ENCODE measurements at places on chromosomes 12 and 14.

- DNase-seq, result no peak
Measured at GRCh38 chr12:56256326-56256960, 1.7 kb downstream of the ANKRD52 start.

- no peak for DNase-seq
Measured at GRCh38 chr14:57038689-57039088, 228.4 kb upstream of the OTX2 start.

DNA sequence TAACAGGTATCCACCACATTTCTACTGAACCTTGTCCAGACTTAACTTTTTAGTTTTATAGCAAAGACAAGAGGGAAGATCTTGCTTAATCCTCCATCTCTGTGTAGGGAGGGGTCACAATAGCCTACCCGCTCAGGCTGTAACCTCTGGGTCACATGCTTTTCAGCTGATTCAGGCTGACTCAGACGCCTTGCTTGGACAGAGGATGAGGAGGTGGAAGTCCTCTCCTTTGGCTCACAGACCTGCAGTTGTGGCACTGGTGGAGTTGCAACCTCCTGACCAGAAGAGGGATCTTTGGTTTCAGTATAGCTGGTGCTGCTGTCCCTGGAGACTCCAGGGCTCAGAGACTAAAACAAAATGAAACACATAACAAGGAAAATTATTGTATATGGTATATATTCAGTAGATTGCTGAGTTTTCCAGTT lies 16.2 kb downstream of the ACIN1 start:
- DNase-seq, result peak; percentile 57

- DNase-seq, result no peak
Measured at GRCh38 chr12:87981495-87981894, 47.7 kb downstream of the C12orf50 start.

DNA sequence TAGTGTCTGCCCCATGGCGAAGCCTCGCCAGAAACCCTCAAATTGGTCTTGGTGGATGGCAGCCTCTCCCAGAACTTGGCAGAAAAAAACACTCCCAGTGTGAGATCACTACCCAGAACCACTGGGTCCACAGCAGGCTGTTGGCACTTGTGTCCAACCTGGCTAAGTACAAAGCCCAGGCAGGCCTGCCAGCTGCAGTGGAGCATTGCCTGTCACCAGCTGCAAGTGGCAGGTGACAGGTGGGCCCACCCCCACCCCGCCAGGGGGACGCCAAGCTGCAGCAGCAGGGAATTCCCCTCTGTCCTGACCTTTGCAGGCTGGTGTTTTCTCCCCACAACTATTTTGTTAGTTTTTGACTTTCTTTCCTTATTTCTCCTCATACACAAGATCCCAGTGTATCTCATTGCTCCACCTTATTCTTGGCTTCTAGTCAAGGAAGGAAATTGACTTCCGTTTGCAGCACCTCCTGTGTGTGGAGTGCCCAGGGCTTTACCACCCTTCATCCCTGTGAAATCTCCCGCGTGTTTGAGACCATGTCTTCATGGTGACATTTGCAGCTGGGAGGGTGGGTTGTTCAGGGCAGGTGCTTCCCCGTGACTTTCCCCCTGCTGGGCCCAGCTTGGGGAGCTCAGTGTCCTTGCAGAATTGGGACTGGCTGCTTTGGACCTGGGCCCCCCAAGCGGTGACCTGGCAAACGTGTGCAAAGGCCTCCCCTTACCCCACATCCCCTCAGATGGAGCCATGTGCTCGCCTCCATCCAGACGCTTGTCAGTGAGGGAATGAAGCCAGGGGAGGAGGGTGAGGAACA lies 73.8 kb upstream of the RIN3 start:
- DNase-seq, result no peak

GRCh38 chr12:89783359-89784060 lies 74.9 kb upstream of the ATP2B1 start:
- peak; percentile 33 for DNase-seq

GRCh38 chr14:24840204-24840893 lies 206.4 kb upstream of the GZMB start:
- DNase-seq, result peak; percentile 6

GRCh38 chr14:59295951-59296350 lies 107.5 kb downstream of the DAAM1 start:
- no peak for DNase-seq

DNA sequence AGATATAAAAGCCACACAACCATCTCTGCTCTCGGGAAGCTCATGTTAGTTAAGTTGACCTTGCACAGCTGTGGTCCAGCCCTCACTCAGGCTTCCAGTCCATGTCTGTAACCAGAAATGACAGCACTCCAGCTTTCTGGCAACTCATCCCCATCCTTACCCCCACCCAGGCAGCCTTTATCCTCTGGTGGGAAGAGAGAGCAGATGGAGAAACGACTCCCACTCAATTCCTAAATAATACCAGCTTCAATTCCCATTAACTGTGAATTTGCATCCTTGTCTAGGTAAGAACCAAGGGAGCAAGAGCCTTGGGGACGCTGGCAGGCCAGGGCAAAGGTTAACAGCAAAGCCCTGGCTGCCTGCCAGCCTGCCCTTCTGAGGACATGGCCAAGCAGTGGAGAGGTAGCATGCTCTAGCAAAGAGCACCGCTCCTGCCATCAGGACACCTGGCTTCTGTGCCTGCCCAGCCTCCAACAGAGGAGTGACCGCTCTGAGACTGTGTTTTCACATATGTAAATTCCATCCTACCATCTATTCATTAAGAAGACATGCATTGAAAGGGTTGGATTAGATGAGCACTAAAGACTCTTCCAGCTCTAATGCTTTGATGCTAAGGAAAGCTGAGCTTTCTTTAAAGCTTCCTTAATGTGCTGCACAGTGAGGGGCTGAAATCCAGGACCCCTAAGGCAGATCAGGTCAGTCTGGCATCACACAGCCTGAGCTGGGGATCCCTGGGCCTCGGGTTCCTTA lies 236.1 kb downstream of the GRIN2B start:
- DNase-seq, result no peak

- DNase-seq, result no peak
Measured at GRCh38 chr14:77296155-77296554, 24.5 kb downstream of the POMT2 start.

GRCh38 chr12:5171701-5172100 lies 128.0 kb downstream of the KCNA5 start:
- DNase-seq, result peak; percentile 58

GRCh38 chr12:71277866-71278265 lies 120.1 kb upstream of the TSPAN8 start:
- DNase-seq, result no peak

DNA sequence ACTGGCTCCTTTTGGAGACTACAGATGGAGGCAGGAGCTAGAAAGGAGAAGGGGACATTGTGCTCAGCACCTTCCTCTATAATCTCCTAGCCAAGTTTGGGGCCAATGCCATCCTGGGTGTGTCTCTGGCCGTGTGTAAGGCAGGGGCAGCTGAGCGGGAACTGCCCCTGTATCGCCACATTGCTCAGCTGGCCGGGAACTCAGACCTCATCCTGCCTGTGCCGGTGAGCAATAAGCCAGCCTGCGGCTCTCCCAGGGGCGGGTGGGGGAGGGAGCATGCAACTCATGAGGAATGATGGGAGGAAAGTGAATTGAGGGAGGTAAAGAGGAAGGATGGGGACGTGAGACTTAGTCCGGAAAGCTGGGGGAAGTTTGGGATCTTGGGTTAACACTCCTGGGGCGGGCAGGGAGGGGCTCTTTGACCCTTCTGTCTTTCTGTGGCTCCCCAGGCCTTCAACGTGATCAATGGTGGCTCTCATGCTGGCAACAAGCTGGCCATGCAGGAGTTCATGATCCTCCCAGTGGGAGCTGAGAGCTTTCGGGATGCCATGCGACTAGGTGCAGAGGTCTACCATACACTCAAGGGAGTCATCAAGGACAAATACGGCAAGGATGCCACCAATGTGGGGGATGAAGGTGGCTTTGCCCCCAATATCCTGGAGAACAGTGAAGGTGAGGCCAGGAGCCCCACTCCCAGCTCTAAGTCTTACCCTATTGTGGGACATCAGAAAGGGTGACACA lies 3.3 kb downstream of the ENO2 start:
- DNase-seq, result no peak

DNA sequence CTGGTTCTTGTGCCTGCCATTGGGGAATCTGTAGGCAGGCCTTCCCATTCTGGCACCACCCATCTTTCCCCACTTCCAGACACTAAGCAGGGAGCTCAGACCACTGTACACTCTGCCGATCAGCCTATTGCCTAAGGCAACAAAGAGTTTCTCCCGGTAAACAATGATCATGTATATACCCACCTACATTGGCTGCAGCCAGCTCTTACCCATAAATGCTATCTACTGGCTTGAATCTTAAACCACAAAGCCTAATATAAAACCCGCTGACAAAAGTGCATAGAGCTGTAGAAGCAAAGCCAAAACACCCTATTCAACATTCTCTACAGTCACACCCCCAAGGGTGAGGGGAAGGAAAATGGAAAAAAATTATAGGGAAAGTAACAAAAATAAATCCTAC lies 20.8 kb upstream of the GLIPR1 start:
- DNase-seq, result no peak

- no peak for DNase-seq
Measured at GRCh38 chr14:103894034-103894722, 34.1 kb upstream of the TDRD9 start.

- DNase-seq, result no peak
Measured at GRCh38 chr14:99725774-99726537, 41.9 kb downstream of the CYP46A1 start.

DNA sequence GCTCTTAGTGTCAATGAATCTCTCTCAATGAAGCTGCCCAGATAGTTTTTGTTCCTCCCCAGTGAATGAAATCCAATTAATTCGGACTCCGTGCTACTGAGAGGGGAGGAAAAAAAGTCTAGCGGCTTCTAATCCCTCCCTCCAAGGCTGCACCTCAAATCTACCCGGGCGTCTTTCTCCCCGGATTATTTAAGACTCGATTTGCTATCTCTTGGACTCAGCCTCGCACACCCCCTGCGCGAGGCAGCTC lies 134 bp downstream of the DUSP6 start:
- no peak for DNase-seq

DNA sequence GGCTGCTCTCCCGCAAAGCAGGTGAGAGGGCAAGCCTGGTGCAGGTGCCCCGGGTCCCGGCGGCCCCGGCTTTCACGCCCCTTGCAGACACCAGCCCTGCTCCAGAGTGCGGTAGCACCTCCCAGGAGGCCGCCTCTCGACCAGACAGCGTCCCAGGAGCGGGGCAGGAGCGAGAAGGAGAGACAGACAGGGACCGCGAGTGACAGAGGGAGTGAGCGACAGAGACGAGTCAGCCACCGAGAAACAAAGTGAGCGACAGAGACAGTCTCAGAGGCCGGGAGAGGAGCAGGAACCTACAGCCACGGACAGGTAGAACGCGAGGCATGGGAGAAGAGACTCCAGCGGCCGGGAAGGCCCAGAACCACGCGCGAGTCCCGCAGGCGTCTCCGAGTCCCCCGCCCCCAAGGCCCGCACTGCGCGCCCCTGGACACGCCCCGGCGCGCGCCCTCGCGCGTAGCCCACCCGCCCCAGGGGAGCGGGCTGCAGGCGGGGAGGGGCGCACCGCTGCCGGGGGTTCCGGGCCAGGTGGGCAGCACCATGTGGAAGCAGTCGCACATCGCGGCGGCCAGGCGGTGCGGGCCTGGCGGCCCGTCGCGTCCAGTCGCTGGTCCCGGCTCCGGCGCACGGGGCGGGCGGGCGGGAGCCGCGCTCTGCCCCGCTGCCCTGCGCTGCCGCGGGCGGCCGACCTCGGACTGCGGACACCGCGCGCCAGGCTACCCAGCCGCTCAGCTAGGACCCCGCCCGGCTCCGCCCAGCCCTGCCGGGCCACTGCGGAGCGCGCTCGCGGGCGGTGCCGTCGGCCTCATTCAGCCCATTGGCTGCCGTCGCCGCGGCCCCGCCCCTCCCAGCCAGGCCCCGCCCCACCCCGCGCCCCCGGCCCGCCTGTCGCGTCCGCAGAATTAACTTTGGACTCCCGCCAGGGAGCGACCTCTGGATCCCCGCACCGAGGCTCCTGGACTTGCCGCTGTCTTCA lies at the start of gene AHNAK2:
Gene AHNAK2, minus strand, starts transcription at position 694 of the 973 bp plus-strand sequence. Its CDS starts 137 bp downstream, at position 557.
- DNase-seq, result no peak

GRCh38 chr14:57391517-57392195 lies 1.3 kb downstream of the NAA30 start:
- no peak for DNase-seq

DNA sequence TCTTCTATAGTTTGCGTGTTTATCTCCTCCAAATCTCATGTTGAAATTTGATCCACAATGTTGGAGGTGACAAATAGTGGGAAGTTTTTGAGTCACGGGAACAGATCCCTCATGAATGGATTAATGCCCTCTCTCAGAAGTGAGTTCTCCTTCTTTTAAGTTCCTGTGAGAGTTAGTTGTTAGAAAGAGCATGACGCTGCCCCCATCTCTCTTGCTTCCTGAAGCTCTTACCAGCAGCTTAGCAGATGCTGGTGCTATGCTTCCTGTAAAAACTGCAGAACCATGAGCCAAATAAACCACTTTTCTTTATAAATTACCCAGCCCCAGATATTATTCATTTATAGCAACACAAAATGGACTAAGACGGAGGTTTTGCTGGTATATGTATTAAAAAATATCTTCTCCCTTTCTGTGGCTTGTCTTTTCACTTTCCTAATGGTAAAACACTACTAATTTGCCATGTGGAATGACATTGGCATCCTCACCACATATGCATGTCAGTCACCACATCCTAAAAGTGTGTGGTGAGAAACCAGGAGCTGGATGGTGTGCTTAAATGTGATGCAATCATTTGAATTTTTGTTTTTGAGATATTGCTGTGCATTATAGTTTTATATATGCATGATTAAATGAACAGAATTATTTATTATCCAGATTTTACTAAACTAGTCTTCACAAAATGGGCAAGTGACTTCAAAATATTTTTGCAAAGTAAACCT lies 449.3 kb downstream of the ADAMTS20 start:
- peak; percentile 13 for DNase-seq

DNA sequence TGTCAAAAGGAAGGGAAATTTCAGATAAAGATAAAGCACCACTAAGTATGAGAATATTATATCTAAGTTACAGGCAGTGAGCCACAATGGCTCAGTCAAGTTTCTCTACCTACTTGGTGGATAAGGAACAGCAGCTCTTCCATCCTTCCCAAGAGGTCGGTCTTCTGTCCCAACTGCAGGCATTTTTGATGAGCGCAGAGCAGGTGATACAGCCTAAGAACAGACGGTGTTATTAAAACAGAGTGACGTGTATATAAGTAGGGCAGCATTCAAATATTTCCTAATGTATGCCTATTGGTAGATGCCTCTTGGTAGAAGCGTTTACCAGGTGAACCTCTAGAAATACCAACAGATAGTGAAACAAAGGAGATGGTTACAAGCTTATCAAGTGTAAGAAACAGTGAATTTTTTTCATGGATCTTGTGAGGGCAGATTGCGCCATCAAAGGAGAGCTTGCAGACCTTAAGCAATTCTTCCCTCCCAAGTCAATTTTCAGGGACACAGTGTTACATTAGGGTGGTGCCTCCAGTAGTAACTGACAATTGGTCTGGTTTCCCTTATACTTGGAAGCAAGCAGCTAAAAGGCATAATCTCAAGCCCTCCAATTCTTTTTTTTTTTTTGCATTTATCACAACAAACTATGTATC lies 274.5 kb downstream of the MED13L start:
- DNase-seq, result no peak

GRCh38 chr14:92409043-92409442 lies 86.1 kb downstream of the SLC24A4 start:
- DNase-seq, result peak; percentile 34

Measured in H4 (cell line).